ENCODE measurements at places on chromosomes 4 and X.

DNA sequence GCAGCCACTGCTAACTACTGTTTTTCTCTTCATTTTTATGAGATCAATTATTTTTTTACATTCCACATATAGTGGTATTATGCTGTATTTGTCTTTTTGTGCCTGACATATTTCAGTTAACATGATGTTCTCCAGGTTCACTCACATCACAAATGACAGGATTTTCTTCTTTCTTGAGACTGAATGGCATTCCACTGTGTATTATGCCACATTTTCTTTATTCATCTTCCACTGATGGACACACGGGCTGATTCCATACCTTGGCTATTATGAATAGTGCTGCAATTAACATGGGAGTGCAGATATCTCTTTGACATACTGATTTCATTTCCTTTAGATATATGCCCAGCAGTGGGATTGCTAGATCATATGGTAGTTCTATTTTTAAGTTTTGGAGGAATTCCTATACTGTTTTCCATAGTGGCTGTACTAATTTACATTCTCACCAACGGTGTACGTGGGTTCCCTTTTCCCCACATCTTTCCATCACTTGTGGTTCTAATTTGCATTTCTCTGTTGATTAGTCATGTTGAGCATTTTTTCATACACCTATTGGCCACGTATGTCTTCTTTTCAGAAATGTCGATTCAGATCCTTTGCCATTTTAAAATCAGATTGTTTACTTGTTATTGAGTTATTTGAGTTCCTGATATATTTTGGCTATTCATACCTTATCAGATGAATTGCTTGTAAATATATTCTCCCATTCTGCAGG is 14.9 kb upstream of the ZCCHC4 start:
- no peak for DNase-seq

GRCh38 chr4:154781126-154781982 is at the start of gene RBM46:
Gene RBM46, plus strand, starts transcription at chr4:154781272. Its CDS starts 15,481 bp downstream, at chr4:154796753.
- no peak for DNase-seq

DNA sequence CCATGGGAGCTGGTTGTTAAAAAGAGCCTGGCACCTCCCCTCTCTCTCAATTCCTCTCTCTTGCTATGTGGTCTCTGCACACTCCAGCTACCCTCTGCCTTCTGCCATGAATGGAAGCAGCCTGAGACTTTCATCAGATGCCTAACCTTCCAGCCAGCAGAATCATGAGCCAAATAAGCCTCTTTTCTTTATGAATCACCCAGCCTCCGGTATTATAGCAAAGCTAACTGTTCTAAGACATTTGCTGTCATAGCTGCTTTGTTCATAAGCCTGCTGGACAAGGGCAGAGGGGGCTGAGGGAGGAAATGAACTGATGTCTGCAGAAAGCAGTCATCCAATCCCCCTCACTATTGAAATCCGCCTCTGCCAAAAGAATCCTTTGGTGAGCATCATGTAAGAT is 196.7 kb downstream of the ZNF330 start:
- DNase-seq: no peak

DNA sequence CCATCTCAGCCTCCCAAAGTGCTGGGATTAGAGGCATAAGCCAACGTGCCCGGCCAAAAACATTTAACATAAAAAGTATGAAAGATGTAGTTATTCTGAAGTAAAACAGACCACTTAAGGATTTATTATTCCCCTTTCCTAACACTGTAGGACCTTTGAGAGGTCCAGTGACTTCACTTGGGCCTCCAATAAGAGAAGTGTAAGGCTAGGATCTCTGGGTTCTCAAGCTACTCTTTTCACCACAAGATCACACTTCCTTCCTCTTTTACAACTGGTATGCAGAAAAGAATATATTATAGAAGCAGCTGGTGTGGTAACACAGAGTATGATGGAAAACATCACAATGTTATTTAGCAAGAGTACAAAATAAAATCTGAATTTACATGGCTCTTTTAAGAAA is 30.2 kb upstream of the CCNG2 start:
- no peak for DNase-seq

- no peak for DNase-seq
Measured at GRCh38 chrX:19720236-19720635, 167.2 kb downstream of the SH3KBP1 start.

GRCh38 chr4:63906660-63907183 is 502.5 kb downstream of the TECRL start:
- peak; percentile 21 for DNase-seq

DNA sequence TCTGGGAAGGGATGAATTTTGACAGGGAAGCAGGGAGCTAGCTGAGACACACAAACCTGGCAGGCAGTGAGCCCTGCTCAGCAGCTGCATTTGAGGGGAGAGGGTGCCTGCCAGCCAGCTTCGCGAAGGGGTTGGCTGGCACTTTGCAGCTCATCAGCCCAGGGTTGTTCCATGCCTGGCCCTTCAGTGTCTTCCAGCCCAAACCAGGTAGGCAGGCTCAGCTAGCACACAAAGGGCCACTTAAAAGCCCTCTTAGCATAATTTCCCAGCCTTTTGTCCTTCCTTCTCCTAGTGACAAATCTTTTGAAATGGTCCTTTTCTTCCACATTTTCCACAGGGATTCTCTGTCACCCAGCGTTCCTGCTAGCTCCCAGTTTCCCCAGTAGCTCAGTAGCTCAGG is 4.3 kb upstream of the FRMPD3 start:
- DNase-seq: no peak
